ENCODE measurements at places on chromosomes 7 and 10.

DNA sequence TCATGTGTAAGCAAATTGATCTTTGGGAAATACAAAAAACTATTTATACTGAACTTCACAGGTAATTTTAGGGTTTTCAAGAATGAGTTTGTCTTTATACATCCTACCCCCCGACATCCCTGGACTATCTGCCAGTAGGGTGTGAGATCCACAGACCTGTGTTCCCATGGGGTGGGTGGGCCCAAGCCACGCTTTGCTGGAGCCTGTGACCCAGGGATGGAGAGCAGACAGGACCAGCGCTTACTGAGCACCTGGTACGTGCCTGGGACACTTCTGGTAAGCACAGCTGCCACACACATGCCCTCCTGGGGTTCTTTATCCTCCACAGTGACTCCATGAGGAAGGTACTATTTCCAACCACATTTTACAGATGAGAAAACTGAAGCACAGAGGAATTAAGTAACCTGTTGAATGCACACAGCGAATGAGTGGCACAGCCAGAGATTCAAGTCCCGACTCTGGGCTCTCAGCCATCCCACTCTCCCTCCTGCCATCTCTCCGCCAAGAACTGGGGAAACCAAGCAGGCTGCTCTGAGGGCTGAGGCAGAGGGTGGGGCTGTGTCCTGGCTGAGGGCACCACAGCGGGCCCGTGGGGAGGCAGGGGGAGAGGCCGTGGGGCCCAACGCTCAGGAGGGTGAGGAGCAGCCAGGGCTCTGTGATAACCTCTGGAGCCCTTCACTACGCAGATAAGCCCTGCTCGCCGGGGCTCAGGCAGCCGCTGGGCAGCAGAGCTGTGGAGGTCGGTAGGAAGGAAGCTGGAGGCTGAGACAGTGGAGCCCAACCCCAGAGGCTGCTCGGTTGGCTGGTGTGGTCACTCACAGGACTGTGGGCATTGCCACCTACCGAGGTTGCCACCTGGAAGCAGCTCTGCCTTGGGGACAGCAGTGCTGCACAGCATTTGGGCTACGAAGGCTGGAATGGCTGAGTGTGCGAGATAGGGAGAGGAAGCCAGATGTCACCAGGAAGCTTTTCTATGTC, 124.2 kb downstream of the ARHGAP22 start:
- DNase-seq: no peak

- DNase-seq: no peak
Observed at GRCh38 chr7:102913826-102914225, 1.0 kb downstream of the LRRC17 start.

DNA sequence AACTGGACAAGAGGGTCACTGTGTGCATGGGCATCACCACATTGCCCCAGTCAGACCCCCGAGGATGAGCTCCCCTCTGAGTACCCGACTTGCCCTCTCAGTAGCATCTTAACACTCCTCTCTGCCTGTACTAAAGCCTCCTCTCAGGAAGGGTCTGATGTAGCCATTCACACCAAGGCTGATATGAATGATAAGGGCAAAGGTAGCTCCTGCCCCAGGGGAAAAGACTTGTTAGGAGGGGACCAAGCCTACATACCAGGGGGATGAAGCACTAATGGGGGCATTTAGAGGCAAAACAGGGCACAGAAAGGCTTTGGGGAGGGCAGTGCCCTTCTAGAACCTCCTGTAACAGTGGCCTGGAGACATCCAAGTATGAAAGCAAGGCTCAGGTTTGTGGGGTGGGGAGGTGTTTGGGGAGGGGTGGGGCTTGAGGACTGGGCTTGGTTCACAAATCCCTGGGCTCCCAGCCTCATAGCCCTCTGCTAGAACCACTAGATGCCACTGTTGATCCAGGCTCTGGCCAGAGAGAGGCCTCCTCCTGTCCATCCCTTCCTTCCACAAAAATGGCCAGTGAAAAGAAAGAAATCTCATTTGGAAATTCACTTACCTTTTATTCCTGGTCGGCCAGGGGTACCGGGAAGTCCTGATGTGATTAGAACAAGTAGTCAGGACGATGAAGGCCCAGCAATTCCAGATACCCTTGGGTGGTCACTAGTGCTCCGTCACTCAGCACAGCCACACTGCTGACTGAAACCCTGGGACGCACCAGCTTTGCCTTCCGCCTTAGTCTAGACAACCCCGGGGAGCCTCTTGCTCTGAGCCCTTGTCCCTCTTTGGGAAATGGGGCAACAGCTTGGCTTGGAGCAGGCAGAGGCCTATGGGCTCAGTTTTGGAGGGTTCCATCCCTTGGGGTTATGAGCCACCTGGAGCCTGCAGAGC, 40.3 kb downstream of the COL17A1 start:
- no peak for DNase-seq

GRCh38 chr10:42933448-42934340, 143.2 kb upstream of the RET start:
- DNase-seq: peak; percentile 18

DNA sequence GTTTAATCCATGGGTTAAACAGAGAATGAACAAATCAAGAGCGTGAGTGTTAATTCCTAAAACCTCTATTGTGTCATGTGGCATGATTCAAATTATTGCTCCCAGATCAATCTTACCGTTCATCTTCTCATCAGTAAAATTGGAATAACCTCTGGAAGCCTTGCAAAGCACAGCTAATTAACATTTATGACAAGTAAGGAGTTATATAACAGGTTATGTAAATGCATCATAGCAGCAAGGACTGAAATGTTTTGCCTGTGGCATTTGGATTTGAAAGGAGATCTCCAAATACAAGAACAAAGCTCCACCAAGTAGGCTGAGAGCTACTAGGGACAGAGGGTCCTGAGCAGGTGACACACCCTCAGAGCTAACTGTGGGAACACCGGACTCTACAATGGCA, 502.9 kb upstream of the CELF2 start:
- no peak for DNase-seq

DNA sequence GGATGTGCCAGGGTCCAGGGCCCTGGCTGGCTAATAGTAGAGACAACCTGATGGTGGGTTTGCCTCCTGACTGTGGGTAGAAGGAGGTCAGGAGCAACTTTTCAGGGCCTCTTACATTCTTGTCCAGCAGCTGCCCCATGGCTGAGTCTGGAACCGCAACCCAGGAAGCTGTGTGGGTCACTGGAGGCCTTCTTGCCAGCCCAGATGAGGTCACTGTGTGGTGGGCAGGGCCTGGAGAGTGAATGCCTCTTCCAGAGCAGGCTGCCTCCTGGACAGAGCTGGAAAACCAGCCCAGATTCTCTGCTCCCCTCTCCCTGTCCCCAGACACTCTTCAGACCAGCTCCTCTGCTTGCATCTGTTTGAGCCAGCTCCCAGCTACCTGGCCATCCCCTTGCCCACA, 43.5 kb upstream of the LEP start:
- no peak for DNase-seq

- DNase-seq: no peak
Observed at GRCh38 chr7:87155788-87156187, 3.5 kb downstream of the DMTF1 start.
